ENCODE measurements at places on chromosomes 6 and 20.

GRCh38 chr20:61404303-61404702 is 152.2 kb downstream of the CDH4 start:
- DNase-seq: no peak

DNA sequence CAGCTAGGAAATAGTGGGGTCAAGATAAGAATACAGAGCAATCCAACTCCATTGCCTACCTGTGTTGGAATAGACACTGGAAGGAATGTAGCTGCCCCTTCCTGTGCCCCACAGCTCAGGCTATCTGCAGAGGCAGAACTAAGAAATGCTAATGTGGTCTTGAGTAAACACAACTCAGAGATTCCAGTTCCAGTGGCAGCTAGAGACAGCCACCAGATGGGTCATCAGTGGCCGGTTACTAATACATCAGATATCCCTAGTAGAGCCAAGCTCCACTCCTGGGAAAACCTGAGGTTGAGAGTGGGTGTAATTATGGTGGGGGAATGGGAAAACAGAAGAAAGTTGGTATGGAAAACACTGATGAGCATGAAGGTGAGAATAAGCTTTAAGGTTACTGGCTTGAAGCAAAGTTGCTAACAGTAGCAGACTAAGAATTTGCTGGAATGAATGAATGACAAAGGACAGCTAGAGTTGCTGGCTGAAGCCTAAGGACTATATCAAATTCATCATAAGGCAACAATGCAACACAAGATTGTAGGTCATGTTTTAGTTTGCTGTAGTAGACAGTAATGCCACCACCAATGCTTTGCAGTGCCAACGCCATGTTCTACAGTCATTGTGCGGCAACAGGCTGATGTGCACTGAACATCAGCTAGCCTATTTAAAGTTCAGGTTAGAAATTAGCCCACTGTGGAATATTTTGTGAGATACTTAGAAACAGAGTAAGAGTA is 28.3 kb upstream of the FAM83C start:
- no peak for DNase-seq

DNA sequence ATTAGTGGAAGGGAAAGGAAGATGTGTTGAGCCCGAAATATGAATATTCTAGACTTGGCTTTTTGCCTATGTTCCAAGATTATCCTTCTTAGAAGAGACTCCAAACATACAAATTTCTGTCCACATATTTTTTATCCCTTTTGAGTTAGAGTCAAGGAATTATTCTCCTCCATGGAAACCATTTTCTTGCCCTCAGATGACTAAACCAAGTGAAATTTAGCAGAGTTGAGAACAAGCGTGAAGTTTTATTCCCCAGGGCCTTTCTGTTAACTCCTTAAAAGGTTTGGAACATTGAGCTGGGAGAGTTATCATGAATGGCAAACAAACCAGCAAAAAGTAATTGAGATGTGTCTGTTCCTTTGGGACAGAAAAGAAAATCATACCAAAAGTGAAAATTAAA is 286.1 kb upstream of the PLCB4 start:
- no peak for DNase-seq

GRCh38 chr6:120200853-120201252 is 851.3 kb upstream of the MAN1A1 start:
- no peak for DNase-seq

- no peak for DNase-seq
These were observed 764 bp downstream of the BAG6 start for GRCh38 chr6:31651602-31652191.

GRCh38 chr6:14128012-14128411 is 10.4 kb downstream of the CD83 start:
- DNase-seq: no peak

DNA sequence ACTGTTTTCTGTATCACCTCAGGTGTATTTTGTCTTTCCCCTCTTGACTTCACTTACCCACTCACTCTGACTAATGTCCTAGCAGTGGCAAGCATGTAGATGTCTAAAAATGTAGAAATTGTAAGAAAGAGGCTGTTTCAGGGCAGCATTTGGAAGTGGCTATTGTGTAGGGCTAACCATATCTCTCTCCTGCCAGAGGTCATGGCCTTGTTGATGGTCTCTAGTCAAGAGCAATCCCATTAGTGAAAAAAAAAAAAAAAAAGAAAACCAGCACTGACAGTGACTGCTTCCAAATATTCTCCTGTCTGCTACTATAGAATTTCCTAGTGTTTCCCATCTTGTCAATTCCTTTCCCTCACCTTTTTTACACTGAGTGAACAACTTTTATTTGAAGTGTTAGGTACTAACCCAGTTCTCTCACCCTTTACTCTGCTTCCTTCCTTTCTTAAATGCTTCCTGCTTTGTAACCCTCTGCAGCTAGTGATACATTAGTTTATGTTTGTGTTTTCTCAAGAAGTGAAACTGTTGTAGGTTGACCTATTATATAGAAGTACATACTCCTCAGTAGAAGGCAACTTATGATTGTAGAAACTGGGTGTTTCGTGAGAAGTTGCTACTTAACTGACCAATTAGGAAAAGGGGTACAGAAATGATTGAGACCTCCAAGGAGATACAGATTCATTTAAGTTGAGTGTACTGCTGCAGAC is 174.1 kb upstream of the PTPRK start:
- no peak for DNase-seq

DNA sequence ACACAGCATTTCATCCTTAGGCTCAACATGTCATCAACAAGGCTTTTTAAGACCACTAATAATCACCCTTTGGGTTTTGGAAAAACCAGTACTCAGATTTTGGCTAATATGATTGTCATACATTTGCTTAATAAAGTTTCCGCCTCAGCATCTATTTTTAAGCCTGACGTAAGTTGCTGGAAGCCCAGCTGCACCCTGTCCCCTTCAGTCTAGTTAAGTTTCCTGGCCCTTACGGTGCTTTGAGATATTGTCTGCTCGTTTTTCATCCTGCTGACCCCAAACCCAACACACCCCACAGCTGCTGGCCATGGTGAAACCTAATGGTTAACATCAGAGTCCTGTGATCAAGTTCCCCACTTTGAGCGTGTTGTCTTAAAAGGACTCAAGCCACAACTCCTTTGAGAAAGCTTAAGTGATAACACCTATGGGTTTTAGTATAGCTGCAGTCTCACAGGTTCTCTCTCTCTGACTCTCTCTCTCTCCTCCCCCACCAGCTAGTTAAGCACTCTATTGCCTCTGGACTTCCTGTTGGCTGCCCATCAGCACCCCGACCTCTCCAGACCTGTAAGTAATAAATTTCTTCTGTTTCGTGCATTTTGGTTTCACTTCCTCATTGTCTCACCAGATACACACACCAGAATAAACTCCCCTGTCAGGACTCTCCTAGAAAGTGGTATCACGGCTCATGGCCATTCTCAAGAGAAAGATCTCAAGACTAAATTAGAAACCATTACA is 802.0 kb downstream of the C6orf118 start:
- DNase-seq: no peak

- DNase-seq: no peak
These were observed 378.9 kb downstream of the PREX1 start for GRCh38 chr20:48448666-48449600.

- no peak for DNase-seq
These were observed 516 bp upstream of the IRF4 start for GRCh38 chr6:390914-391558.

- no peak for DNase-seq
These were observed 24.6 kb downstream of the TBX18 start for GRCh38 chr6:84739866-84740208.

GRCh38 chr6:36615018-36615761 is 21.0 kb downstream of the SRSF3 start:
- DNase-seq: peak; percentile 35

GRCh38 chr6:21713481-21713880 is 119.9 kb downstream of the SOX4 start:
- no peak for DNase-seq

DNA sequence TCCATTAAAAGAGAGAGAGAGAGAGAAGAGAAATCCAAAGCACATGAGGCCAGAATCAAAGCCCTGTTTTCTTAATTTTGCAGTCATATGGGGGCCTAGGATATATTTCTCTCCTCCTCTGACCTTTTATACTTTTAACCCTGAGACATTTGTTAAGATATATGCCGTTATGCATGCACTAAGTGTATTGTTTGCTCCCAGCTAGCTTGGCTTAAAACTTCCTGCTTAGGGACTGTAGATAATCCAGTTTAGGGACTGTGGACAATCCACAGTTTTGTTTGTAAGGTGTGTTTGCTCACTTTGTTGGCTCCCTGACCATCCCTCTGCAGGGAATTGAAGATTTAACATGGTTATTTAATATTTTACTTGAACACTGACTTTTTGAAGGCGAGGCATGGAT is 166.3 kb upstream of the TSHZ2 start:
- no peak for DNase-seq

DNA sequence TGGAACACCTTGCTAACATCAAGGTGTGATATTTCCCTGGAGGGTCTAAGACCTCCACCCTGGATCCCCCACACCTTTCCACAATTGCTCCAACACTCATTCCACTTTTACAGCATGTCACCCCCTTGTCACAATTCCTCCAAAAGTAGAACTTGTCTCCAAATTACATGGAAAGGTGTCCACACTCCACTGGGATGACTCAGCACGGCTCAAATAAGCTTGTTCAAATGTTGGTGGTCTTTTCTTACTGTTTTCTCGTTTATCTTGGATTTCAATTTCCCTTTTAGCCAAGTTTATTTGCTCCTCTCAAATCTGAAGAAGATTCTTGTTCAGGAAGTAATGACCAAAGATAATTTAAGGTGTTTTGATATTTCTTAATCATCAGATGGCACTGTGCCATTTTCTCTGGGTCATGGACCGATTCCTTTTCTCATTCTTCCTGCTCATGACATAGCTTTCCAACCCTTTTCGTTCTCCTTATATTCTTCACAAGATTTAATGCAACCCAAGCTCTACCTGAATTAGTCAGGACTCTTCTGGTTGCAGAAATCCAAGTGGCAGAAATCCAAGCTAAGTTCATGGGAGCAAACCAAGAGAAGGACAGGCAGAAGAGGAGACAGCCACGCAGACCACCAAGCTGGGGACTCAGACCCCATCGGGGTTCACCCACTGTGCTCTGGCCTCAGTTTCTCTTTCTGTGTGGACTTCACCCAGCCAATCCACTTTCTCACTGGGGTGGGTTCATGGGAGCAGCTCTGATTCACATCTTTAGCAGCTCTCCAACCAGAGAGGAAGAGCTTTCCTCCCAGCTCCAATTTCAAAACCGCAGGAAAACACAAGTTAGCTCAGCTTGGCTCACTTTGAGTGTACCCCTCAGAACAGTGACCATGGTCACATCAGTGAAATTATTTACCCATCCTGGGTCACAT is 110.5 kb upstream of the CDYL start:
- no peak for DNase-seq

DNA sequence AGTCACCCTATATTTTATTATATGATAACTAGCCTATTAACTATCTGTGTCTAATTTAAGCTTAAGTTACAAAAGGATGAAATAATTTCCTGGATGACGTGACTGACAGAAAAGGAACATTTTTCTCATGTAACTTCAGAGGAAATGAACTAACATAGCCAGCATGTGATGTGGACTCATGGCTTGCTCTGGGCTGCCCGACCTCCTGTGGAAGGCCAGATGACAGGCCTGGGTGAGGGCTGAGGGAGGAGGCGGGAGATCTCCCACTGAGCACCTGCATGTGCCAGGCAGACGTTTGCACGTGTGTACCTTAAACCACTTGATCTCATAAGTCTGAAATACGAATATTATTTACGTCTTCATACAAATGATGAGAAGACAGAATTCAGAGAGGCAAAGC is 321.1 kb downstream of the SYNE1 start:
- DNase-seq: no peak

GRCh38 chr6:160455081-160455480 is 106.9 kb downstream of the SLC22A3 start:
- no peak for DNase-seq

DNA sequence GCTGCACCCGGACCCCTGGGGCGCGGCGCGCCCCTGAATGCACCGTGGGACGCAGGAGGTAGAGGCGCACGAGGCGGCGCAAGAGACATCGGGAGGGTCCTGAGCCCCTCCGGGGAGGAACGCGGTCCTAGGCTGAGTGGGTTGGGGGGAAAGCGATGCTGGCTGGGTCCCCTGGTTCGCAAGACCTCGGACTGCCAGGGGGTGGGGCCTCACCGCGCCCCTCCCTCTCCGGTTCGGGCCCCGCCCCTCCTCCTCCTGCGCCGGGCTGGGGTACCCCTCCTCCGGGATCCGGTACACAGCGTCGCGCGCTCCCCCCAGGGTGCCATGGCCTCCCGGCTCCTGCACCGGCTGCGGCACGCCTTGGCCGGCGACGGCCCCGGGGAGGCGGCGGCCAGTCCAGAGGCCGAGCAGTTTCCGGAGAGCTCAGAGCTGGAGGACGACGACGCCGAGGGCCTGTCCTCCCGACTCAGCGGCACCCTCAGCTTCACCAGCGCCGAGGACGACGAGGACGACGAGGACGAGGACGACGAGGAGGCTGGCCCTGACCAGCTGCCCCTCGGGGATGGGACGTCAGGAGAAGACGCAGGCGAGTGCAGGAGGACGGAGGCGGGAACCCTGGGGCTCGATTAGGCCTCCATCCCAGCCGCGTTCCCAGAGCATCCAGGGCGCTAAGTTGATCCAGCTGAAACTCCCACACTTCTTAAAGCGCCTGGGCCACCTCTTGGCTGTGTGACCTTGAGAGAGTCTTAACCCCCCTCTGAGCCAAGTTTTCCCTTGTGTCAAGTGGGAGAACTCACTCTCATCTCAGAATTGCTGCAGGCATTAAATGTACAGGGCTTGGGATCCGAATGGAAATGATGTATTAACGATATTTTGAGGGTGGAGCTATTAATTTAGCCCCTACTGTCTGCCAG is 541 bp downstream of the SNX21 start:
- DNase-seq: no peak

DNA sequence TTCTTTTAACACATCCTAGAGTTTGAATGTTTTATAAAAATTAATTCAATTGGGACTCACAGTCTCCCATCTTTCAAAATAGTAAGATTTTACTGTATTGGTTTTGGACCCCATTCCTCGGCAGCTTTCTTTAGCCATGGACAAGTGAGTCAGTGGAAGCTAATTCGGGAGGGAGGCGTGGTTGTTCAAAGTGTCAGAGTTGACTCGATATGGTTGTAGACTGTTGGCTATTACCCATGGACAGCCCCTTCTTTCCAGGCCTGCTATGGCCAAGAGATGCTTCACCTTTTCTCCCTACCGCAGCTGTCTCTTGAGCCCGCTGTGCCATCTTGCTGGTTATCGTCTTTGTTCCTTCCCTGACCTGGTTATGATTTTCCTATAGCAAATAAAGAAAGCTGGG is 243.0 kb downstream of the CD83 start:
- DNase-seq: no peak

DNA sequence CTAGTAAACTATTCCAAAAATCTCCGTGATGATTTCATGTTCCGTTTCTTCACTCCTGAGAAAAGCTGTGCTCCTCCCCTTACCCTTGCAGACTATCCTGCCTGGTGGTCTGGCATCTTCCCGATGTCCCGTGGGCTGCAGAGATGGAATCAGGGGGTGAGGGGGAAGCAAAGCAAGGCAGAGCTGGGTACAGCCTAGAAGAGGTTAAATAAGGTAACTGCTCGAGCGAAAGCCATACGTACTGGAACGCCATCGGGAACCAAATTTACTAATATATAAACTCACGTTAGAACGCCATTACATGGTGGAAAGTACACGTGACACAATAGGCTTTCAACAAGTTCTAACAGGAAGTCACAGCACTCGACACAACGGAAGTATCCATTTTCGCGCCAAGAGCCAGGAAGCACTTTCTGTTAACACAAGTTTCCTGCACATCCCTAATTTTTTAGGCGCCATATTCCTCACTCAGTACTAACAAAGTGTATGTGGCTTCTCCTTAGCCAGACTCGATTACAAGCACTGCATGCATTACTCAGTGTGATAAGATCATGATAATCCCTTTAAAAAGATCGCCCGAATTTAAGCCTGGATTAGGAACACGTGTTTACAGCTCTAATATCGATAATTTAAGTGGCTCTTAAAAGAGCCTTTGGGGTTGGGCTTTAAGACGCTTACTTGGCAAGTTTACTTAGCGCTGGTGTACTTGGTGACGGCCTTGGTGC is 101.6 kb upstream of the PRSS16 start:
- DNase-seq: peak; percentile 45

All from T-helper 1 cell (primary cell).